ENCODE measurements at places on chromosomes 4 and X.

- DNase-seq: no peak
These were observed 58.8 kb downstream of the FIP1L1 start for GRCh38 chr4:53436251-53436650.

DNA sequence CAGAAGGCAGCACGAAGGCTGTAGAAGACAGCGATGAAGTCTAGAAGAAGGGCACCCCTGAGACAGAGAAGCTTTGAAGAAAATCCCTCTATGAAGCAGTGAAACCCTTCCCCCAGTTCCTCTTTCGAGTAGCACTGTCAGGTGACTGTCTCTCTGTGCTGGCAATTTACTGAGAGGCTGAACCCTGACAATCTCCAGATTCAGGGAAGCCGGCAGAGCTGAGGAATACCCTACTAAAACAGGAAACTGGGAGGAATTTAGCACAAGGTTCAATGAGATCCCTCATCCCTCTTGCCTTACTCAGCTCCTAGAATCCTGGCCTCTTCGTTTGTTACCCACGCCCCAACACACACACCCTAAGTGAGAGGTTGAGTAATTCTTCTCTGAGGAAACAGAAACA lies 239.7 kb upstream of the NOCT start:
- DNase-seq: no peak

- DNase-seq: no peak
These were observed 40.2 kb downstream of the ADH7 start for GRCh38 chr4:99394896-99395295.

GRCh38 chrX:2330910-2331309 lies 169.9 kb downstream of the DHRSX start:
- DNase-seq: no peak

DNA sequence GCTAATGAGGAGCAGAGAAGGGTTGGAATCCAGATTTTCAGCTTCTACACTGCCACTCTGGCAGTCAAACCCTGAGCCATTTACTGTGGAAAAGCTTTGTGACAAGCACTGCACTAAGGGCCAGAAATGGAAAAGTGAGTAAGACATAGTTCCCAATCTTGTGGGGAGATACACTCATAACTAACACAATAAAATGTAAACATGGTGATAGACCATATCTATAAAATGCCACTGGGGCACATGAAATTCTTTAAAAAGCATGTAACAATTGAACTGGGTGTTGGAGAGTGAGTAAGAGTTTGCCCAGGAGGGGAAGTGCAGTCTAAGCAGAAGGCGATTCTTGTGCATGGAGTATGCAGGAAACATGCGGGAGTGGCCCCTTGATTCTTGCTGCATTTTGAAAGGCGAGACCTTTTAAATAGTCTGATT lies 32.0 kb upstream of the ANXA5 start:
- no peak for DNase-seq

DNA sequence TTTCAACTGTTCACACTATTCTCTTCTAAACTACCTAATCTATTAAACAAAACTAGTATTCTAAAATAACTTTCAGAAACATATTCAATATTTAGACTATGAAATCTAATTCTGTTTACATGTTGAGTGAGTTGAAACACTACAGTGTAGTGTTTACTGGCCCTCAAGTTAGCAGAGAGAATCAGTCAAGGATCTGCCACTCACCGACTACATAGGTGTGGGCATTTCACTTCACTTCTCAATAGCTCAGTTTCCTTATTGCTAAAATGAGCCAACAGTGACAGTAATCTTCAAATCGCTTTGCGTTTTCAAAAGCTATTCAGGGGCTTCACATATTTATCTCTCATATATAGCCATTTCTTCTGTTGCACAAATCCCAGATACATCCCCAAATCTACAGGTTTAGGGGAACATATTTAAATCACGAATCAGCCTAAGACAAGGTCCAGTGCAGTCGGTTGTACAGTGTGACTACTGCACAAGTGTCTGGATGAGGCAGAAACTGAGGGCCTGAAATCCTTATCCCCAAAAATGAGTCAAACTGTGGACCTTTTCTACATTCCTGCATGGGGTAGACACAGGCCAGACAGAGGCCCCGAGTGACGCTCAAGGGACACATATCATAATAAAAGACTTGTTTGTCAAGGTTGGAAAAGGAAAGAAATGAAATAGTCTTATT lies 129.8 kb downstream of the PPP3CA start:
- no peak for DNase-seq

- DNase-seq: no peak
These were observed 36.9 kb upstream of the SPRY1 start for GRCh38 chr4:123359449-123360315.

- no peak for DNase-seq
These were observed 22.8 kb downstream of the HMGB2 start for GRCh38 chr4:173311368-173311767.

DNA sequence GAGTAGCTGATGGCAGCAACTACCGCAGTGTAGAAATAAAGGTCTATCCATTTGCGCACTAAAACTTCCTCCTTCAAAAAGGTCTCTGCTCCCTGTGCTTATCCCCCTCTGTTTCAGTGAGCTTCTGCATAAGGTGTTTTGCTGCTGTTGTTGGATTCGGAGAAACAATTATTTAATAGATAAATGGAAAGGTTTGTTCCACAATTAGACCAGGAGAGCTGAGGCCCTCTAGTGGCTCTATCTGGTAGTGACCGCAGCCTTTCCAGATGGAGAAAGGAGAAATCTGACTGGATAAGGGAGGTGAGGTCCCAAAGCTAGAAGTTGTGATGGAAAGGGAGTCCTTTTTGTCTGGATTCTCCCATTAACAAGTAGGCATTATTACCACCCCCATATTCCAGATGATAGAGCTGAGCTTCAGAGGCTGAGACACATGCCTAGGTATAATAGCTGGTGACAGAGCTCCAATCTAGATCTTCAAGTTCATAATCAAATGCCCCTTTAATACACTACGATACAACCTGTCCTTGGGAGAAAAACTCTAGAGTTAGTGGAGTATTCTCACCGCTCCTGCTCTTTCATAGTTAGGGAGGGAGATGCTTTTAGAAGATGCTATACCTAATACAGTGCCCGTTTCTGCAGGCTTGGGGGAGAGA lies 5.1 kb upstream of the GABRQ start:
- DNase-seq: no peak

DNA sequence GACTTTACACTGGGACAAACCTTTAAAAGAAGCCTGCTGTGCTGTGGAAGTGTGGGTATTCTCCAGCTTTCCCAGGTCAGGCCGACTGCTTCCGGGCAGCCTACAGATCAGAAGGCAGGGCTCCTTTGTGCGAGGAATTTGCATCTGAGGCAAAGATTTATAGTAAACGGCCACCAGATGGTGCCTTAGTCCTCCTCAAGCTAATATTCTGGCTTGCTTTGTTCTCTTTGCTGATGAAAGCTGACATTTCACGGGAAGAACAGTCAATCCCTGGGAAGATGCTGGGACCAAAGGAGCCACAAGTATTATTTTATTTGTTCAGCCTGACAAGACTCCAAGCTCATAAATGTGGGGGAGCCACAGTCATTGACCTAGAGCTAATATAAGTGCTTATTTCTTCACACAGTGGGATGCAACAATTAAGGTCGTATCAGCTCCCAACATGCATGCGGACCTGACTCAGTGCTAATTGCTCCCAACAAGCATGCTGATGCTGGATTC lies 120.7 kb upstream of the TRIM2 start:
- DNase-seq: no peak

GRCh38 chr4:183448436-183448835 lies 4.0 kb downstream of the CDKN2AIP start:
- no peak for DNase-seq

DNA sequence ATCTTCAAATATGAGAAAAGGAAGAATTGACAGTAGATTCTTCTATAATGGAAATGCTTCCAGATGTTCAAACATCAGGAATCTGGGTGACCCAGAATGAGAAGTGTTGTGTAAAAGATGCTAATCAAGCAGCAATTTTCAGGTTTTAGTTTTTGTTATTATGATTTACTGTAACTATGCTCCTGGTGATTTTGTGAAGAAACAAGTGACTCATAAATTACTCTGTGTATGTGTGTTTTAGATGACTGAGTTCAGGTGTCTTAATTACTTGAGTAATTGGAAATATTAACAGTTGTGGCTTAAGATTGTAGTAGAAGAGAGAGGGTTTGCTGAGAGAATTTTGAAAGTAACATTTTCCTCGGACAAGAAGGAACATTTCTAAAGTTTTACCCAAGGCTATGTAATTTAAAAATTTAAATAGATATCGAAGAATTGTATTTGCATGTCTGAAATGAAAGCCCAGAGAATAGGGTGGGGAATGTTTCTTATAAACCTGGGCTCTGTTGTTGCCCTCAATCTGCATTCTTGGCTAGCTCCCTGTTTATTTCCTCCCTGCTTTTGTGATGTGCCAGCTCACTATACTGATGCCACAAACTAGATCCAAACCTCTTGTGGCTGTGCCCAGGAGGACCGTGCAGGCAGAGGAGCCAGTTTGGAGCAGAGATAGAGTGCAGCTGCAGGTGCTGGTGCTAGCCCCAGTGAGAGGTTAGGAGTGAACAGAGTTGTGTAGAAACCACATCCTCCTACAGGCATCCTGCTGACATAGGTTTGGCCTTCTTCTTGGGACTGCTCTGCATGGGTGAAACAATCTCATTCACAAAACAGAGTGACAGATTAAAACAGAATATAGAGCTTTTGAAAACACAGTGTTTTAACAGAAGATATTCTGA lies 25.4 kb upstream of the TNIP3 start:
- DNase-seq: no peak

DNA sequence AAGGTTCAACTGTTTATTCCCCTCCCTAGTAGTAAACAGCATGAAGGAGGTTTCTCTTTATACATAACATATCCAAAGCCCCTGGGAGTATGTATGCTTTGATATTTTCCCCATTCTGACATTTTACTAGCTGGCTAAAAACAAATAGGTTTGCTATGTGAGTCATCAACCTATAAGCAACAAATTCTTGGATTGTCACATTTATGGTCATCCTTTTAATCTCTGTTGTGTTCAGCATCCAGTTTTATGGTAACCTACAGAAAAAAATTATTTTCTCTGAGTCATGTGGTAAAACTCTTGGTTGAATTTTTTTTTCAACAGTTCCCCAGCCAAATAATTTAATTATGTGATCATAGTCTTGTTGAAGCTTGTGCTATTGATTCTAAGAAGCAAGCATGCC lies 734.1 kb downstream of the ADGRL3 start:
- no peak for DNase-seq

DNA sequence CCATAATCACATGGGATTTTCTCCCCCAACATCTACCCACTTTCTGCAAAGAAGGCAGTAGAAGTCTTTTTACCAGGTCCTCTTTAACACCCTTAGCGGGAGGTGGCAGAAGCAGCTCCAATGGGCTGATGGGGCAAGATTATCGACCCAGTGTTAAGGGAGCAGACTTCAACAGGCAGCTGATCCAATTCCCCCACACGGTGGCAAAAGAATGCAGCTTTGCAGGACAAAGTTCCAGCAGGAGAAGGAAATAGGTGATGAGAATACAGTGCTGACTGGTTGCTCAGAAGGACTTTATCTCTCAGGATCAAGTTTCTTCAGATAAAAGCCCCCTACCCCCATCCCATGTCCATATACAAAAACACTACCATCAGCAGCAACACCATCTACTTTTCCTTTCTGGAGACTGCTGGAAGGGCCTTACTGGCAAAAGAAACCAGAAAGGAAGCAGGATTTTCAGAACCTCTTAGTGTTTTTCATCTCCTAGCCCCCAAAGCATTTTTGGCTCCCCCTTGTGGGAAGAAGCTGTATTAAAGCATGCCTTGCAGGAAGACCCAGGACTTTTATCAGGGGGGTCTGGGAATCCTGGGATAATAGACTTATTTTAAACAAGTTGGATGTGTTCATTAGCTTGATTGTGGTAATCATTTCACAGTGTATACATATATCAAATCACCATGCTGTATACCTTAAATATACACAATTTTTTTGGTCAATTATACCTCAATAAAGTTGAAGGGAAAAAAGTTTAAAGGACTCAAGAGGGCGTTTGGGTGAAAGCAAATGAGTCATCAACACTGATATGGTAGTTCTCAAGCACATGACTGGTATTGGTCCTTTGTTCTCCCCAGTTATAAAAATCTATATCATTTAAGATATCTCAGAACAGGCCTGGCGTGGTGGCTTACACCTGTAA lies 146.4 kb downstream of the GPC3 start:
- no peak for DNase-seq

GRCh38 chr4:169342159-169342860 lies 71.6 kb upstream of the SH3RF1 start:
- no peak for DNase-seq

- DNase-seq: no peak
These were observed 6.0 kb downstream of the FRG2 start for GRCh38 chr4:190020790-190021717.

GRCh38 chr4:47646372-47646771 lies 161.3 kb downstream of the ATP10D start:
- DNase-seq: no peak

- no peak for DNase-seq
These were observed 13.0 kb upstream of the RHOXF2 start for GRCh38 chrX:120145295-120145925.

DNA sequence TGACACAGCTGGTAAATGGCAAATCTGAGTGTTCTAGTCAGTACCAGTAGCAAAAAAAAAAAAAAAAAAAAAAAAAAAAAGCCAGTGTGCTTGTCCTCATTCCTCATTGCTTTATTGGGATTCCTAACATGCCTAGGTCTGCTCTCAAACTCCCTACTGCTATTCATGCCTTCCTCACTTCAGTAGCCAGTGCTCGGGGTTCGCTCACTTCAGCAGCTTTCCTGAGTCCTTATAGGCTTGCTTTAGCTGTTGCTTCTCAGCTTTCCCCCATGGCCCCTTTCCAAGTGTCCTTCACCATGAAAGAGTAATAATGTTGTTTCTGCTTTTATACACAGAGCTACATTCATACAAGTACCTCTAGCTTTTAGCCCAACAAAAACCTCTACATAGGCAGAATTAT lies 30.8 kb downstream of the SLITRK2 start:
- no peak for DNase-seq

DNA sequence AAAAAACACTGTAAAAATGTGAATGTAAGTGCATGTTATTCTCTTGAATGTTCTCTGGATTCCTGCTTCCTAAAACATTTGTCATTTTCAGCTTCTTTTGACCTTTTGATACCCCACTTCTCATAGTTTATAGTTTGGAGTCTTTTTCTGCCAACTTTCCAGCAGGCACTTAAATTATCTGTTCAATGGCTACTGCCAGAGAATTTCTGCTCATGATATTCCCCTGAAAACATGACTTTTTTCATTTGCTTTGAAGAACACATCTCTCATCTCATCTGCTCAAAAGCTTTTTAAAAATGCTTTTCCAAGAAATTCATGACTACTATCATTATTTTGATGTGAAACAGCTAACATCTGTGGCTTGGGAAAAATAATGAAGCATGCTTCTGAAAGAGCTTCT lies 269.7 kb upstream of the PCDH7 start:
- DNase-seq: no peak

DNA sequence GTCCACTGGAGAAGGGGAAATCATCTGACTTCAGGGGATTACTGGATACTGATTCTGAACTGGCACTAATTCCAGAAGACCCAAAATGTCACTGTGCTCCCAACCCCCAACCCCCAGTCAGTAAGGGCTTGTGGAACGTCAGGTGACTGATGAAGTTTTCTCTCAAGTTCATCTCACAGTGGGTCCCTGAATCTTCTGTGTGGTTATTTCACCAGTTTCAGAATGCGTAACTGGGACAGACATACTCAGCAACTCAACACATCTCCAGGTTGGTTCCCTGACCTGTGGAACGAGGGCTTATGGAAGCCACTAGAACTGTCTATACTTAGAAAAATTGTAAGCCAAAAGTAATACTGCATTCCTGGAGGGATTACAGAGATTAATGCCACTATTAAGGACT lies 45.3 kb downstream of the DDX60L start:
- no peak for DNase-seq

Data from ascending aorta (tissue), 2 donors.